ENCODE measurements at places on chromosomes 1 and 21.

DNA sequence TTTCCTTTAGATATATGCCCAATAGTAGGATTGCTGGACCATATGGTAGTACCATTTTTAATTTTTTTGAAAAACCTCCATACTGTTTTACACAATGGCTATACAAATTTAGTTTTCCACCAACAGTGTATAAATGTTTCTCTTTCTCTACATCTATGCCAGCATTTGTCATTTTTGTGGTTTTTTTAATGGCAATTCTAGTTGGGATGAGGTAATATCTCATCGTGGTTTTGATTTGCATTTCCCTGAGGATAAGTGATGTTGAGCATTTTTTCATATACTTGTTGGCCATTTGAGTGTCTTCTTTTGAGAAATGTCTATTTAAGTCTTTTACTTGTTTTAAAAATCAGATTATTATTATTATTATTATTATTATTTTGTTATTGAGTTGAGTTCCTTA, 35.5 kb downstream of the PLA2G4A start:
- DNase-seq: no peak

- DNase-seq: no peak
These were observed 56.1 kb downstream of the LMX1A start for GRCh38 chr1:165300400-165300903.

GRCh38 chr1:242189591-242189990, 190.7 kb upstream of the MAP1LC3C start:
- no peak for DNase-seq

- no peak for DNase-seq
These were observed 1.7 kb downstream of the F5 start for GRCh38 chr1:169584483-169585144.

DNA sequence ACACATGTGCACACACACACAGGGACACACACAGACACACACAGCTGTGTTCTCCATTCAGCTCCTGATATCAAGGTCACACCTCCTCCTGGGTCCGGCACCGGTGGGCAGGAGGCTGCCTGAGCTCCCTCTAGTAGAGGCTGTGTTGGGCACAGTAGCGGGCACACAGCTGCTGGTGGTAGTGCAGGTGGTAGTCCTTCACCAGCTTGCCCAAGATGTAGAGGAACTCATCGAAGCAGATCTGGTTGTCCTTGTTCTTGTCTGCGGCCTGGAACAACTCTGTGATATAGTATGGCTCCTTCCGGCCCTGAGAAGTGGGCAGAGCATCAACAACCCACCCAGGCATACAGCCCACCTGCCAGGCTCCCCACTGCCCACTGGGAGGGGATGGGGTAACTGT, 5.6 kb upstream of the S100A8 start:
- no peak for DNase-seq

DNA sequence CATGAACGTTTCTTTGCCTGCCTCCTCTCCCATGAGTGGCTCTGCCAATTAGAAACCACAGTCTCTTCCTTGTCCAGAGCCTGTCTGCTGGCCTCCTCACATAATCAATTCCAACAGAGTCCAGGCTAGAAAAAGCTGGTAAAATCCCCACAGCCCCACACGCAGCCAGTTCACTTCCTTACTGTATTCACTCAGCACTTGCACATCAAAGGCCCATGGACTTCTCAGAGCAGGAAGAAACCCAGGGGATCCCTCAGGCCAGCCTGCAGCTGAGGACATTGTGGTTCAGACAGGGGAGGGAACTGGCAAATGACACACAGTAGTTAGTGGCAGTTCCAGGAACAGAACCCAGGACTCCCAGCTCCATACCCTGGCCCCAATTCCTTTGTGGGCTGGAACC, 171.6 kb upstream of the EDN2 start:
- DNase-seq: no peak

- DNase-seq: no peak
These were observed 16.1 kb downstream of the SON start for GRCh38 chr21:33558777-33559421.

DNA sequence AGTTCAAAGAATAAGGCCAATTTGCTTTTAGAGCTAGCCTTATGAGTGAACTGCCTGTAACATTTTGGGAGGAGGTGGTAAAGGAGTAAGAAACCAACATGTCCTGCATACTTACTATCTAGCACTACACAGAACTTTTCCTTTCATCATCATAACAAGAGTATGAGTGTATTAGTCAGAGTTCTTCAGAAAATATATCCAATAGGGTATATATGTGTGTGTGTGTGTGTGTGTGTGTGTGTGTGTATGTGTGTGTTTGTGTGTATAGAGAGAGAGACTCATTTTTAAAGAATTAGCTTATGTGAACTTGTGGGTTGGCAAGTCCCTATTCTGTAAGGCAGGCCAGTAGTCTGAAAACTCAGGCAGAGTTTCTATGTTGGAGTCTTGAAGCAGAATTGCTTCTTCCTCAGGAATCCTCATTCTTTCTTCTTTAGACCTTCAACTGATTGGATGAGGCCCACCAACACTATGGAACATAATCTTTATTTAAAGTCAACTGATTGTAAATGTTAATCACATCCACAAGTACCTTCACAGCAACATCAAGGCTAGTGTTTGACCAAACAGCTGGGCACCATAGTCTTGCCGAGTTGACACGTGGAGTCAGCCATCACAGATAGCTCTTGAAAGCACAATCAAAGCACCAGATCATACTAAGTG, 121.9 kb downstream of the CYYR1 start:
- no peak for DNase-seq

GRCh38 chr1:75092141-75092540, 42.0 kb upstream of the LHX8 start:
- DNase-seq: no peak
